Natural killer cell (primary cell): ENCODE measurements at places on chromosomes 11 and 22.

DNA sequence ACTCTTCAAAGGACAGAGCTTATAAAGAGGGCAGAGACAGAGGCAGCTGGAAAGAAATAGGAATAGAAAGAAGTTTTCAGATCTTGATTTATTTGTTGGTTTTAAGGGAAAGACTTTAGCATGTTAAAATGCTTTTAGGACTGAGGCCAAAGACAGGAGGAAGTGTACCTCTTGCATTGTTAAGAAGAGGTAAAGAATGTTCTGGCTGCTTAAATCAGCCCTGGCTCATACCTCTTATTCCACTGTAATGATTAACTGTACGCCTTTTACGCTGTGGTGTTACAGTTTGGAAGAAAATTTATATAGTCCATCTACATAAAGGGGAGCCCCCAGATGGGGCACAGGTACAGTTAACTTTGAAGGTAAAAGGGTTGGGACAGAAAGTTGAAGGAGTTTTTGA is 10.1 kb upstream of the MPZL2 start:
- DNase-seq = no peak

DNA sequence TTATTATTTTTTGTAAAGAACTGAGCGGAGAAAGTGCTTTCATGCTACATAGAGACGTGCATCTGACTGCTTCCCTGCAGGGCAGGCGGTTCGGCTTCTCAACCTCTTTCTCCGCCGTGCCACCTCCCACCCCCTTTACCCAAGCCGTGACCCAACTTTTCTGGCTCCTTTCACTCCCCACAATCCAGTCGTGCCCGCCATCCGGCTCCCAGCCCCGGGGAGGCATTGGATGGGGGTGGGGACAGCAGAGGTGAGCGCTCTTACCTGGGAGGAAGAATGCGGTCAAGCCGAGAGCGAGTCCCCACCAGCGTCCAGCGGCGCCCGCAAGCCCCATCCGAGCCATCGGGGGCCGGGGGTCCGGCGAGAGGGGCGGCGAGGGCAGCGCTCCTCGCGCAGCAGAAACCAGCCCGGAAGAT is 781 bp downstream of the NECTIN1 start:
- peak; percentile 38 for DNase-seq

DNA sequence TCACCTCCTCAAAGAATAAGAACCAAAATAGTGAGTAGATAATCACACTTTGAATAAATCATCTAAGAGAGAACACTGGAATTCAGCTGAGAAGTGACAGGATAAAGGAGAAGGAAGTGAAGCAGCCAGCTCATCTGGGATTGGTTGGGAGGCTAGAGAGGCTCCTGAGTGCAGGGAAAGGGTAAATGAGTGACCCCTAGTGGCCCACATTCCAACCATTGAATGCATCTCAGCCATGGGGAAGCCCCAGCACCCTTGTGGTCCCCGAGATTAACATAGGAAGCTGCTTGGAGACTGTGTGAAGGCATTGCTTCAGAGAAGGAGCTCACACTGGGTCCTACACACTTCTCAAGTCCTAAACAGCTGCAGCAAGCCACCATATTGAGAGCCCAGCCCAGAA is 82.3 kb downstream of the JRKL start:
- no peak for DNase-seq

DNA sequence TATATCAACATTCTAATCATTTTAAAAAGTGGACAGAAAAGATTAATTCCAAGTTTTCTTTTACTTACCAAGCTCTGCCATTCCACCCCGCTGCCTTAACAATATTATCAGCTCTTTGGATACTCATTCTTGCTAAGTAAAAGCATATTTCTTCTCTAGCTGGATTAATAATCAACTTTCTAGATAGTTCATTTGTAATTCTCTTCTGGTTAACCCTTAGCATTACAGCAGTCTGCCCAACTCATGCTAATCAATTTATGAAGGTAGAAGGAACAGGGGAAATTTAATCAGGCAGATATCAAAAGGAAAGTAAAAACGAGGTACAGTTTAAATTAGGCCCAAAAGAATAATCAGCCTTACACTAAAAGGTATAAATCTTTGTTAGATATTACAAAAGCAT is 41.0 kb upstream of the SOX6 start:
- no peak for DNase-seq

- no peak for DNase-seq
Observed at GRCh38 chr22:23077627-23078461, 7.5 kb downstream of the GNAZ start.

DNA sequence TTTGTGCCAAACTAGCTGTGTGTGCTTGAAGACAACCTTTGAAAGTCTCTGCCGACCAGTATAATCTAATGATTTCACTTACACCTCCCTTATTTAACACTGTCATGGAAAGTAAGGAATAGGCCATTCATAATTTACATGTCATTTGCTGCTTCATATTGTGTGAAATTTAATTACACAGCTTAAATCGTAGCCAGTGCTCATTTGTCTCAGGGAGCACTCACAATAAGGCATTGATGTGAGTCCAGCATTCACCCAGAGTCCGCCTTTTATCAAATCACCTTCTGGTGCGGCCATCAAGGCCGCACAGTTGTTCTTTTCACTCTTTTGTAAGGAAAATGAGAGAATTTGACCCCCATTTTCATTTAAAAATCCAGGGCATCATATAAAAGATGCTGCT is 46.9 kb downstream of the PAX6 start:
- DNase-seq = no peak

DNA sequence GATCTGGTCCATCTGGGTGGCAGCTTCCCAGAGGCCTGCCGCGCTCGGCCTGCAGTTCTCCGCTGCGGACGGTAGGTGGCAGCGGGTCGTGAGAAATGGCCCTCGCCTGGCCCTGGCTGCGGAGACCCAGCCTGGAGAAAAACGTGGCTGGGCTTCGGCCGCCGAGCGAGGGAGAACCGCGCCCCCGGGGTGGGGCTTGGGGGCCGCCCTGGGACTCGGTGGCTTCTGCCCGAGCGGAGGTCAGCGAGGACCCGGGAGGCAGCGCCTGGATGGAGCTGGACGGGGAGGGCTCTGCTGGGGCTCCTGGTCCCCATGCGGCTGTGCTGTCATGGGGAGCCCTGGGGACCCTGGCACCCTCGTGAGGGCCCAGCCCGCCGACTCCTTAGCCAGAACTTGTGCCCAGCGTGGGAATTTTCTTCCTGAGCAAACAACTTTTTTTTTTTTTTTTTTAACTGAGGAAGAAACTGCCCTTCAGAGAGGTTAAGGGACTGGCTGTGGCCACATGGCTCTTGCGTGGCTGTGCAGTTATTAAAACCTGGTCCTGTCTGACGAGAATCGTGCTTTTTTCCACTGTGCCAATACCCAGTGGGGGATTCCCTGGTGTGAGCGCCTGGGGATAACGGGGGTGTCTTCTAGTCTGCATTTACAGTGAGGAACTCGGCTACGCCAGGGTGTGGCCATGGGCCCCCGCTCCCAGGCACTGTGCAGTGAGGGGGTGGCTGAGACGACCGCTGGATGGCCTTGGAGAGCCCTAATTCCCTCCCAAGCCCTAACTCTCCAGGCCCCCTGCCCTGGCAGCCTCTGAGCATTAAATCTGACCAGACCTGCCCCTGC is 535.6 kb downstream of the INSC start:
- peak; percentile 71 for DNase-seq

DNA sequence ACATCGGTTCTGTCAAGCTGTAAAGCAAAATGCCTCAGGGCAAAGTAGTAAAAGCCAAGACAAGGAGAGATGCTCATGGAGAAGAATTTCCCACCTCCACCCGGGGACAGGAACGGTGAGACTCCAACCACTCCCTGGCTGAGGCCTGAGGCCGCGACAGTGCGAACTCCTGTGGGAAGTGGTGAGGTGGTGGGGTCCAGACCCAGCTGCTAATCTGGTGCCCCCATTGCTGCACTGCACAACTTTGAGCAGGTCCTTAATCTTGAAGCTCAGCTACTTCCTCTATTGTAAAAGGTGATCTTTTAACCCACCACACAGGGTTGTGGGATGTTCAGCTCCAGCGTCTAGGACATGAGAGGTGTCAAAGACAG is 83.9 kb downstream of the ZC3H12C start:
- DNase-seq = no peak

DNA sequence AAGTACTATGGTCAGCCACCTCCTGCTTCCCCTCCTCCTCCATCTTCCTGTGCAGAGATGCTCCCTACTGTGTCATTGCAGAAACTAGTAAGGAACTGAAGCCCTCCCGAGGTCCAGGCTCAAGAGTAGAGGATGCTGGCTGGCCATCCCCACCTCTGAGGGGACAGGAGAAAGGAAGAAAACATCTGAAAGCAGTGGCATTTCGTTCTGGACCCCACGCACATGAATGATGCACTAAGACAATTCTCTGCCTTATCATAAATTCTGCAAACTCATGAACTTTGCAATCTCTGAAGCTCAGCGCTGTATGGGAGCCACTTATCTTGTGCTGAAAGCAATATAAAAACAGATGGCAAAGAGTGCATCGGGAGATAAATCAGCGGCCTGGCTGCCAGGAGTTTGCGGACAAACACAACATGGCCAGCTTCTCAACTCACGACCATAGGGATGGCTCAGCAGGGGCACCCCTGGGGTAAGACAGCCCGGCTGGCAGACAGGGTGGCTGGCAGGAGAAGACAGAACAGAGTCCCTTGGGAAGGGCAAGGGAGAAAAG is 306.4 kb downstream of the NXPE2 start:
- no peak for DNase-seq

- no peak for DNase-seq
Observed at GRCh38 chr11:113967361-113967760, 7.5 kb upstream of the HTR3A start.

DNA sequence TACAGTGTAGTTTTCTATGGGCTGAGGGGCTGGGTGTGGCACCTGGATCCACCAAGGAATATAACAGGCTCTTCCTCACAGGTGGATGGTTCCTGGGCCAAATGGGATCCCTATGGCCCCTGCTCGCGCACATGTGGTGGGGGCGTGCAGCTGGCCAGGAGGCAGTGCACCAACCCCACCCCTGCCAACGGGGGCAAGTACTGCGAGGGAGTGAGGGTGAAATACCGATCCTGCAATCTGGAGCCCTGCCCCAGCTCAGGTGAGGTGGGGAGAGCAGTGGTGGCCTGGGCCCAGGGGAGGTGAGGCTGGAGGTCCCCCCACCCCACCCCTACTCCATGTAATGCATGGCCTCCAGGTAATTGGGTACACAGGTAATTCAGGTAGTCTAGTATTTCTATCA is 20.7 kb downstream of the ADAMTS15 start:
- DNase-seq = no peak

- DNase-seq = no peak
Observed at GRCh38 chr22:44541671-44542319, 43.8 kb upstream of the RTL6 start.

- no peak for DNase-seq
Observed at GRCh38 chr11:101428918-101429317, 154.9 kb downstream of the TRPC6 start.
